Thyroid gland (tissue), 4 donors: ENCODE measurements at places on chromosomes 5 and 9. TPM values are rescaled to one million over a fixed set of nuclear protein-coding genes. Genes with fewer than 3 reads are reported as not detected.
A peak's percentile ranks its signal among the peaks of the same experiment; 100 is the strongest.

Gene NEUROG1
- total RNA-seq, result not detected

Gene OBP2B
- not detected for total RNA-seq

- no peak overlapping the region for H3K4me3 ChIP-seq
- peak; percentile 17 for DNase-seq
- H3K36me3 ChIP-seq, result no peaks in the 10 kb centered on the region
- no peaks in the 10 kb centered on the region for H3K27me3 ChIP-seq
Measured at GRCh38 chr5:157718519-157718918, 12.7 kb upstream of the THG1L start.

GRCh38 chr5:135471726-135472125 lies 19.6 kb upstream of the TIFAB start:
- no peak for DNase-seq
- peaks cover 35% of the 10 kb centered on the region for H3K27me3 ChIP-seq
- H3K4me1 ChIP-seq, result peaks cover under 1% of the 10 kb centered on the region
- H3K36me3 ChIP-seq, result no peaks in the 10 kb centered on the region

GRCh38 chr5:68141494-68141893 lies 74.1 kb upstream of the PIK3R1 start:
- peaks cover 8% of the 10 kb centered on the region for H3K4me1 ChIP-seq
- DNase-seq, result peak; percentile 19

DNA sequence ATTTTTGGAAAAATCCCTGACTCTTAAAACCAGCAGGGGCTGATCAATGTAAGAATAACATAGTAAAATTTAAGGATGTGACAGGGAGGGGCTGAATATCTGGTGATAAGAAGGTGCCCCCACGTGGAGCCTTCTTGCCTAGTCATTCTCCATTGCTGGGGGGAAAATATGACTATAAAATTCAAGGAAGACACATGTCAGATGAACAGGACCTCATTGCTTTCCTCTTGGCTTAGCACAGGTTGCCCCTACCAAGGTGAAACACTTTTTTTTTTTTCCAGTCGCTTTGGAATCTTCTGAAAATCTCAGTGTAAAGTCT lies 310.9 kb downstream of the EFNA5 start:
- H3K36me3 ChIP-seq, result no peaks in the 10 kb centered on the region
- H3K4me1 ChIP-seq, result no peaks in the 10 kb centered on the region
- no peak overlapping the region for H3K27ac ChIP-seq
- no peaks in the 10 kb centered on the region for H3K27me3 ChIP-seq

DNA sequence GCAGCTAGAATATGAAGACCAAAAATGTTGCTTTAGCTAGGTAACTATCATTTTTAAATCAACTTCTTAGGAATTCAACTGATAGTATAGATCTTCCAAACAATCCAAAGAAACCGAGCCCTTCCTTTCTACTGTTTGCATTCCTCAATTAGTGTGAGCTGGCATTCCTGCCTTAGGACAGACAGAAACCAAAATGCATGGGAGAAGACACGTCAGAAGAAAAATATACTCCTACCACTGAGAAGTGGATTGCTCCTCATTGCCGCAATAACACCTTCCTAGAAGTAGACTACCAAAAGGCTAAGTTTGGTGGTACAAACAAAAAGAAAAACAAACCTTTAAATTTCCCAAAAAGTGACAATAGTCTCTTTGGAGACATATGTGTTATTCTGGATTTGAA lies 440.0 kb downstream of the SEMA5A start:
- DNase-seq, result no peak
- no peaks in the 10 kb centered on the region for H3K27me3 ChIP-seq
- no peaks in the 10 kb centered on the region for H3K36me3 ChIP-seq
- H3K27ac ChIP-seq, result no peak overlapping the region
- no peaks in the 10 kb centered on the region for H3K4me1 ChIP-seq

GRCh38 chr9:124852829-124853531 lies at the start of gene WDR38:
Gene WDR38, plus strand, starts transcription at chr9:124853460. Its CDS starts 72 bp downstream, at chr9:124853532.
- no peaks in the 10 kb centered on the region for H3K27me3 ChIP-seq
- DNase-seq, result peak; percentile 92
- H3K4me3 ChIP-seq, result peak within 1 kb of the TSS; percentile 35
- peak within 1 kb of the TSS; percentile 75 for H3K27ac ChIP-seq
- H3K36me3 ChIP-seq, result peaks cover 13% of the 10 kb centered on the region

DNA sequence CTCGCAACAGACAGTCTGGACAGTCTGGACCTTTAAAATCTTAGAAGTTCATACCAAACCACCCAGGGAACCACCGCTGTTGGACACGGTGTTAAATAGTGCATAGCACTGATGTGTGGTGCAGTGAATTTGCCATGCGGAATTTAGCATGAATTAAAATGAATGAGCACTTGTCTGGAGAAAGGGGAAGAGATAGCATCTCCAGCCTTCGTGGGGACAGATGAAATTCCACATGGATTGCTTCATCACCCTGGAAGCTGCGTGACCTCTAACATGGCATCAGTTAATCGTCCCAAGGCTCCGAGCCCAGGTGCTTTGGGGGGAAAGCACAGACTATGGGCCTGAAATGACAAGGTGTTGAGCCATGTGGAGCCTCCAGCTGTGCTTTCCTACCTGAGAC lies 91.4 kb downstream of the ADAMTS16 start:
- no peaks in the 10 kb centered on the region for H3K36me3 ChIP-seq
- H3K27me3 ChIP-seq, result no peaks in the 10 kb centered on the region
- H3K4me1 ChIP-seq, result no peaks in the 10 kb centered on the region
- H3K4me3 ChIP-seq, result no peak overlapping the region
- DNase-seq, result no peak

GRCh38 chr5:144453753-144454152 lies 283.1 kb downstream of the KCTD16 start:
- H3K4me1 ChIP-seq, result no peaks in the 10 kb centered on the region
- H3K27me3 ChIP-seq, result no peaks in the 10 kb centered on the region
- DNase-seq, result no peak
- H3K27ac ChIP-seq, result no peak overlapping the region

- no peaks in the 10 kb centered on the region for H3K4me1 ChIP-seq
- H3K27ac ChIP-seq, result no peak overlapping the region
- H3K27me3 ChIP-seq, result no peaks in the 10 kb centered on the region
- H3K4me3 ChIP-seq, result no peak overlapping the region
- no peaks in the 10 kb centered on the region for H3K36me3 ChIP-seq
Measured at GRCh38 chr9:110769667-110770066, 101.1 kb downstream of the MUSK start.

DNA sequence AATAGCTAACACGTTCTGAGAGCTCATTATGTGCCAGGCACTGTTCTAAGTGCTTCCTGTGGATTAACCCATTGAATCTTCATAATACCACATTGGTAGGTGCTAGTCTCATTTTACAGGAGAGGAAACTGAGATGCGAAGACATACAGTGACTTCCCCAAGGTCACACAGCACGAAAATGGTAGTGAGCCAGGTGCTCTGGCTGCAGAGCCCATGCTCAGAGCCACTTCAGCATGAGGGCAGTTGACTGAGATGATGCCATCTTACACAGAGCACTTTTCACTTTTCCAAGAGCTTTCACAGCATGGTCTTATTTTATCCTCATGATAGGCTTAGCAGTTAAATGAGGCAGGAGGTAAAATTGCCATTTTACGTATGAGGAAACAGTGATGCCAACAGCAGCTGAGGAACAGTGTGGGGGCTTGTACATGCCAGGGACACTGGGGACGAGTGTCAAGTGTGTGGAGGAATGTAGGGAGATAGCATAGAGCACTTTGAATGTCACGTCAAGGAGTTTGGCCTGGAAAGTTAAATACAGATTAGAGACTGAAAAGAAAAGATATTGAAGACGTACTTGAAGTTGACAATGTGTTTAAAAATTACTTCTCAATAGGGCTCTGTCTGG lies 180.0 kb downstream of the KIF4B start:
- no peak overlapping the region for H3K4me3 ChIP-seq
- no peak overlapping the region for H3K27ac ChIP-seq
- no peak for DNase-seq
- no peaks in the 10 kb centered on the region for H3K4me1 ChIP-seq
- no peaks in the 10 kb centered on the region for H3K36me3 ChIP-seq

- H3K27ac ChIP-seq, result no peak overlapping the region
- no peaks in the 10 kb centered on the region for H3K36me3 ChIP-seq
- no peak for DNase-seq
- no peak overlapping the region for H3K4me3 ChIP-seq
Measured at GRCh38 chr5:148898413-148899075, 72.1 kb downstream of the ADRB2 start.

- no peaks in the 10 kb centered on the region for H3K4me1 ChIP-seq
- H3K36me3 ChIP-seq, result no peaks in the 10 kb centered on the region
- no peaks in the 10 kb centered on the region for H3K27me3 ChIP-seq
- DNase-seq, result no peak
- no peak overlapping the region for H3K27ac ChIP-seq
Measured at GRCh38 chr5:168251259-168251658, 40.2 kb upstream of the WWC1 start.

GRCh38 chr5:166163996-166164610 lies 2127.3 kb upstream of the WWC1 start:
- no peak overlapping the region for H3K4me3 ChIP-seq
- no peaks in the 10 kb centered on the region for H3K36me3 ChIP-seq
- no peaks in the 10 kb centered on the region for H3K4me1 ChIP-seq
- DNase-seq, result no peak
- no peaks in the 10 kb centered on the region for H3K27me3 ChIP-seq
